ENCODE measurements at places on chromosomes 1 and 21. TPM values are rescaled to one million over a fixed set of nuclear protein-coding genes. Genes with fewer than 3 reads are reported as not detected.

GRCh38 chr1:1351511-1352427 lies 2.6 kb upstream of the DVL1 start:
- DNase-seq = peak; percentile 50
- peak overlapping the region; percentile 2 for H3K27ac ChIP-seq
- peaks cover 31% of the 10 kb centered on the region for H3K4me1 ChIP-seq
- H3K36me3 ChIP-seq = peaks cover 7% of the 10 kb centered on the region

DNA sequence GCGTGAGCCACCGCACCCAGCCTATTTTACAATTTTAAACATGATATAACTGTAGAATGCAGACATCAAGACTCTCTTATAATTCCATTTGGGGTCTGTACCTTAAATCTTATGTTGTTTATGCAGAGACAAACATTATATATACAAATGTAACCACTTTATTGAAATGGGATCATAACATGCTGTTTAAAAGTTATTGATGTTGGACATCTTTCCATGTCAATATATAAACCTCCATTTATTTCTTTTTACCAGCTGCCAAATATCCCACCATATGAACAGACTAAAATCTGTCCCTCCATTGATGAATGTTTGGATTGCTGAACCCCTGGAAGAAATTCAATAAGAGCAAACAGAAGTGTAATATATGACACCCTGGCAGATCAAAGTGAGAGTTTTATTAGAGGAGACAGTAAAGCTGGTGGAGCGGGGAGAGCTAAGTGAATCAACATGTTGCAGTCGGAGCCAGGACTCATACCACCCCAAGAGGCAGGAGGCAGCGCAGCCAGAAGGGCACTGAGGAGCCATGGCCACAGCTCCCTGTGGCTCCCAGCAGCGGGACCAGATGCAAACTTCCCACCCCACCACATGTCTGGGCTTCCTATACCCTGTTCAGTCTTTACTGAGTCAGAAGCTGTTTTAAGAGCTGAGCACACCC lies 4.7 kb upstream of the PCSK9 start:
- H3K4me3 ChIP-seq = no peak overlapping the region
- no peak for DNase-seq
- no peaks in the 10 kb centered on the region for H3K36me3 ChIP-seq
- H3K4me1 ChIP-seq = no peaks in the 10 kb centered on the region
- no peak overlapping the region for H3K27ac ChIP-seq

Gene ETNK2
- 5.0 TPM for total RNA-seq

GRCh38 chr1:64911326-64911725 lies 55.0 kb downstream of the JAK1 start:
- H3K4me1 ChIP-seq = peaks cover 1% of the 10 kb centered on the region
- no peak for DNase-seq
- H3K36me3 ChIP-seq = no peaks in the 10 kb centered on the region
- H3K27me3 ChIP-seq = no peaks in the 10 kb centered on the region
- H3K27ac ChIP-seq = no peak overlapping the region

Gene MAP7D1
- total RNA-seq = 47.3 TPM

- no peaks in the 10 kb centered on the region for H3K27me3 ChIP-seq
- H3K4me3 ChIP-seq = no peak overlapping the region
- H3K4me1 ChIP-seq = peaks cover 20% of the 10 kb centered on the region
- peak overlapping the region; percentile 62 for H3K27ac ChIP-seq
- H3K36me3 ChIP-seq = no peaks in the 10 kb centered on the region
- peak; percentile 58 for DNase-seq
These were observed 29.1 kb upstream of the ATP2B4 start for GRCh38 chr1:203597331-203598090.

DNA sequence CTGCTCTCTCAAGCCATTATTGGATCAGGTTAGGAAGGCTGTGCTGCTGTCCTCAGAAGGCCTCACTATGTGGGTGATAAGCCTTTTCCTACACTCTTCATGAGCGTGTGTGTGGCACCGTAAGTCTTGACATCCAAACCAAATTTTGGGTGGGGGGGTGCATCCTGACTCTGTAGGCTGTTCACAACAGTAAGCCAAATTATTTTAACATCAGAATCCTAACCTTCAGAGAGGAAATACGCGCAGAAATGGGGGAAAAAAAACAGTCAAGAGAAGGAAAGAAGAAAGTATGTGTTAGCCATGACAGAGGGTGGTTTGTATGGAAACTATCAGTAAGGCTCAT lies 21.0 kb downstream of the STPG1 start:
- H3K4me3 ChIP-seq = no peak overlapping the region
- no peaks in the 10 kb centered on the region for H3K27me3 ChIP-seq
- no peak overlapping the region for H3K27ac ChIP-seq
- DNase-seq = no peak
- no peaks in the 10 kb centered on the region for H3K36me3 ChIP-seq
